ENCODE measurements at places on chromosomes 6 and 20.

GRCh38 chr6:122872311-122872710 lies 83.3 kb downstream of the SMPDL3A start:
- no peak for DNase-seq

DNA sequence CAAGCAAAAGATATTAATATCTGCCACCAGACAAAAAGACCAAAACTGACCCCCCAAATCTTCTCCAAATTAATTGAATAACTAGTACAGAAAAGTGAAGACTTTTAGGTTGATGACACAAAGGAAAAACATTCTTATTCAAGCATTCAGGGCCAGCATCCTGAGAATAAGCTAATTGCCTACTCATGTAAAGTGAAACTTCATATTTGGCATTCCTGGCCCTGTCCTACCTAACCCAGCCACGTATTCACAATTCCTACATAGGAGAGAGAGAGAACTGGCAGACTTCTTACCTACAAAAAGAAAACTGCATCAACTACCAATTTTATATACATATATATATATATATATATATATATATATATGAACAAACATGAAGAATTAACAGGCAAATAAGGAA lies 4.9 kb upstream of the ASCC3 start:
- DNase-seq, result peak; percentile 8

DNA sequence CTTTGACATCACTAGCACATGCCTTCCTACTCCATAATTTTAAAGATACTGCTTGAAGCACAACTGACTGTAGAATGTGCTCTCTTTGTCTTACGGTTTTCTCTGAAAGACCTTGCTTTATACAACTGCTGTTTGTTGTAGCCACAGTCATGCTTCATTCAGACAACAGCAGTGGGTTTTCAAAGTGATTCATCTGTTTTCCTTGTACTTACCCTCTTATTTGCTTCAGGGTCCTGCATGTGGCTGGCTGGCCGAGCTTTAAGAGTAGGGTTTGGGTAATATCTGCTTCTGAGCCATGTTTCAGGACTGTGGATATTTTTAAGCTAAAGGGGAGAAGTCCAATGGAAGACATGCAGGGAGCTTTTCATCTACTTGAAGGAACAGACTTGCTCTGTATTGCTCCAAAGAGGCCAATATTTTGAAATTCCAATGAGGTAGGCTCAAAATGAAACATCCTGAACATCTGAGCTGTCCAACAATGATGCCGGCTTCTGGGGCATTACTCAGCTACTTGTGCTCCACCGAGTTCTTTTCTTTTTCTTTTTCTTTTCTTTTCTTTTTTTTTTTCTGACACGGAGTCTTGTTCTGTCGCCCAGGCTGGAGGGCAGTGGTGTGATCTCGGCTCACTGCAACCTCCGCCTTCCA lies 160.2 kb upstream of the SGK1 start:
- DNase-seq, result no peak

DNA sequence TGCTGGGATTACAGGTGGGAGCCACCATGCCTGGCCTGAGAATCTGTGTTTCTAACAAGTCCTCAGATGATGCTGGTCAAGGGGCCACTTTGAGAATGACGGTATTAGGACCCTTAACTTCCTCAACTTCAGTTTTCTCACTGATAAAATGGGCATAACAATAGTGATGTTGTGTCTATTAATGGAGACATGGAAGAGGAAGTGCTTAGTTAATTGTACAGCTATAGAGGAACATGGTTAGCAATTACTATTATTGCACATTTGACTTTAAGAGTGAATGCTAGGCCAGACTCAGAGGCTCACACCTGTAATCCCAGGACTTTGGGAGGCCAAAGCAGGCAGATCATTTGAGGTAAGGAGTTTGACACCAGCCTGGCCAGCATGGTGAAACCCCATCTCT lies 12.7 kb downstream of the DPPA5 start:
- DNase-seq, result no peak

Measured in fibroblast of skin of left biceps (primary cell).